ENCODE measurements at places on chromosomes 2 and 18.
A peak's percentile ranks its signal among the peaks of the same experiment; 100 is the strongest.

- no peak for DNase-seq
- no peaks in the 10 kb centered on the region for H3K4me1 ChIP-seq
- H3K36me3 ChIP-seq, result no peaks in the 10 kb centered on the region
- no peak overlapping the region for H3K27ac ChIP-seq
Measured at GRCh38 chr18:5253910-5254309, 41.6 kb downstream of the ZBTB14 start.

DNA sequence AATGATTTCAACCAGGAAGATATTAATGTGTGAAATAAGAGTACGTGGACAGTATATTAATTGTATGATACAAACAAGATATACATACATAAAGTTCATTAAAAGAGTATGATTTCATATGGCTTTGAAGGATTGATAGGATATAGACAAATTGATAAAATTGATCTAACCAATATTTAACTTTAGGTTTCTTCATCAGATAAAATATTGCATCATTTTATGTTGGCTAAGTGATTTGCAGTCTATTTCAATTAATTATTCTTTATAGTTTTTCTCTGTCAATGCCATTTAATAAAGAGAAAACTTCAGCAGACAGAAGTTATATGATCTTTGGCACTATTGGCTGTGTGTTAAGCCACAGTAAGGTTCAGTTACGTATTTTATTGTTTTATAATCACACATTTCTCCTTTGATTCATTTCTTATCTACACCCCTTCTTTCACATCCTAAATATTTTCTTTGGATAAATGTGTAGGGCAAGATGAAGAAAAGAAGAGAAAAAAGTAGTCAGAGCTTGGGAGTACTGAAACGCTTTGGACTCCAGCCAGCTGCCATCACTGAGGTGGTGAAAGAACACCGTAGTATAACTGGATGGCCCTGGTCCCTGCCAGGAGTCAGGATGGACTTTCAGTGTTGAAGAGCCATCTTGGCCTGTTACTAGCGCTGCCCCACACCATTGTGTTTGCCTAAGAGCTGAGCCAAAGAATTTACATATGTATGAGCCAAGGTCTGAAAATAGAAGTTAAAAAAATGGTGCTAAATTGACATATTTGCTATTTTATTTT lies 9.8 kb upstream of the CPS1 start:
- no peaks in the 10 kb centered on the region for H3K27me3 ChIP-seq
- no peak overlapping the region for H3K27ac ChIP-seq
- no peaks in the 10 kb centered on the region for H3K4me1 ChIP-seq
- no peaks in the 10 kb centered on the region for H3K36me3 ChIP-seq

- H3K4me3 ChIP-seq, result no peak overlapping the region
- no peaks in the 10 kb centered on the region for H3K4me1 ChIP-seq
- no peak for DNase-seq
- H3K27ac ChIP-seq, result no peak overlapping the region
- H3K27me3 ChIP-seq, result no peaks in the 10 kb centered on the region
Measured at GRCh38 chr2:186159101-186159500, 327.0 kb upstream of the ZC3H15 start.

- peak overlapping the region; percentile 100 for H3K4me3 ChIP-seq
- no peaks in the 10 kb centered on the region for H3K36me3 ChIP-seq
- no peaks in the 10 kb centered on the region for H3K27me3 ChIP-seq
- peak; percentile 85 for DNase-seq
- peaks cover 72% of the 10 kb centered on the region for H3K4me1 ChIP-seq
Measured at GRCh38 chr2:239267288-239267951, 133.4 kb downstream of the HDAC4 start.

Measured in CD8-positive, alpha-beta memory T cell (primary cell).